Activated naive CD8-positive, alpha-beta T cell treated with anti-CD3 and anti-CD28 coated beads, Interleukin-2, amount 50 U/mL, for 16 hours (primary cell): ENCODE measurements at places on chromosomes 6 and 20.

DNA sequence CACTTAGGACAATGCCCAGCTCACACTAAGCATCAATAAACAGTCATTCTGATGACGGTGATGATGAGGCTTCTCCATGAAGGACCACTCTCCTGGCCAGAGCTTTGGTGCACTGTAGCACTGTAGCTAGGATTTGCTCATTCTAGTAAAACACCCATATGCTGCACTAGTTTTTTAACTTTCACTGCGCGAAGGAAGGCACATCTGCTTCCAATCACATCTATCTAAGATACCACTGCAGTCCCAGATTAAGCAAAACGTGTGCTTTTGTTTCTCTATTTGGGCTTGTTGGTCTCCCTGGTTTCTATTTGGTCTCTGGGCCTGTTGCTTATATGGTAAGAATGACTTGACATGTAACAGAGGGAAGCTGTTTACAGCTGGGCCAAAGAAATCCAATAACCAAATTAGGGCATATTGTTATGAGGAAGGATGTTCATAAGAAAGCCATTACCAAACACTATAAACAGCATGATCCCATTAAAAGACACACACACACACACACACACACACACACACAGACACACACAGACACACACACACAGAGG, 62.4 kb downstream of the FAM229B start:
- DNase-seq: no peak

DNA sequence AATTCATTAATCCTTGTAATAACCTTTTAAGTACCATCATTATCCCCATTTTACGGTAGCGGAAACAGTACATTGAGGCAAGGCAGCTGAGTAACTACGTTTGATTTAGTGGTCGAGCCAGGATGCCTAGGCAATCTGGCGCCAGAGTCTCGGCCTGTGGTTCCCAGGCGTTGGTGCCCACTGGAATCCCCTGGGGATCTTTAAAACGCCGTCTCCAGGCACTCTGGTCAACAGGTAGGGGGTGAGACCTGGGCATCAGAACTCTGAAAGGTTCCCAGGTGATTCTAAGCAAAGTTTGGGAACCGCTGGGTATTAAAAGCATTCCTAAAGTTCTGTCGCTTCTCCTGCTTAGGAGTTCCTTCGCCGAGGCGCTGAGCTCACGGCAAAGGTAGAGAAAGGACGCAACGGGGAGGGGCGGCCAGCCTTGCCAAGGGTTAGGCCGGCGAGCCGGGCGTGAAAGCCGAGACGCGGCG, 939 bp downstream of the DTNBP1 start:
- DNase-seq: no peak

DNA sequence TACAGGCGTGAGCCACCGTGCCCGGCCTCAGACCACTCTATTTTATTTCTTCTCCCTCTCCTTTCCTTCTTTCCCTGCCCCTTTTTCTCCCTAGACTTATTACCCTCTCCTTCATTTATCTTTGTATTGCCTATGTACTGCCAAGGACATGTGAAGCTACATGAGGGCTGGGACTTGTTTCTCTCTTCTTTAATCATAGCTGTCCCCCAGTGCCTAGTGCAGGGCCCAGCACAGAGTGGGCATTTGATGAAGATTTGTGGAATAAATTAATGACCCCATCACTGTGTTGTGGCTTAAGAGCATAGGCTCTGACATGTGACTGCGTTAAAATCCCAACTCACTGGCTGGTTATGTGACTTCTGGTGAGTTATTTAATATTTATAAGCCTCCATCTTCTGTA, 6.0 kb downstream of the DOK5 start:
- no peak for DNase-seq

GRCh38 chr6:50264995-50265571, 215.4 kb upstream of the DEFB112 start:
- DNase-seq: no peak

DNA sequence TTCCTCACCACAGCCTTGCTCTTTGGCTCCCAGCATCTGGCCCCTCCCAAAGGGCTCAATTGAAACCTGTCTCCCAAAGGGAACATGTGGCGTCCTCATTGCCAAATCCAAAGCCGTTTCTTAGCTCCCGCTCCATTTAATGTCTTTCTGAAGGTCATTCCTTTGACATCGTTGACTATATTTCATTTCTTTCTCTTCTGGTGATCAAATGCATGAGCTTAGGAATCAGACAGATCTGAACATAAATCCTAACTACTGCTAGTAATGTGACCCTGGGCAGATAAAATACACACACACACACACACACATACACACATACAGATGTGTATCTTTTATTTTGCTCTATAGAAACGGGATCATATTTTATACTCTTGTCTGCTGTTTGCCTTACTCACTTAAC, 964.7 kb upstream of the FLRT3 start:
- no peak for DNase-seq

- DNase-seq: no peak
Measured at GRCh38 chr6:79040083-79040482, 38.0 kb downstream of the PHIP start.

DNA sequence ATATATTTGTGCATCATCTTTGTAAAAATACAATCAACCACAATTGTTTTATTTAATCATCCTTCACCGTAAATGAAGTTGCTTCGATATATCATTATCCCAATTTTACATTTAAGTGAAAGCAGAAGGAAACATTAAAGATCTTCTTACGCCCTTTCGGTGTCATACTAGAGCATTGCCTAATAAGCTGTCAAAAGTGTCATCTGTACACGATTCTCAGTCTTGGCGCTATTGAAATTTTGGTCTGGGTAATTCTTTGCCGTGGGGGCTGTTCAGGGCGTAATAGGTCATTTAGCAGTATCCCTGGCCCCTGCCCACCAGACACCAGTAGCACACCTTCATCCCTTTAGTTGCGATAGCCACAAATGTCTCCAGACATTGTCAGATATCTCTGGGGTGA, 40.4 kb upstream of the TMEM170B start:
- no peak for DNase-seq

DNA sequence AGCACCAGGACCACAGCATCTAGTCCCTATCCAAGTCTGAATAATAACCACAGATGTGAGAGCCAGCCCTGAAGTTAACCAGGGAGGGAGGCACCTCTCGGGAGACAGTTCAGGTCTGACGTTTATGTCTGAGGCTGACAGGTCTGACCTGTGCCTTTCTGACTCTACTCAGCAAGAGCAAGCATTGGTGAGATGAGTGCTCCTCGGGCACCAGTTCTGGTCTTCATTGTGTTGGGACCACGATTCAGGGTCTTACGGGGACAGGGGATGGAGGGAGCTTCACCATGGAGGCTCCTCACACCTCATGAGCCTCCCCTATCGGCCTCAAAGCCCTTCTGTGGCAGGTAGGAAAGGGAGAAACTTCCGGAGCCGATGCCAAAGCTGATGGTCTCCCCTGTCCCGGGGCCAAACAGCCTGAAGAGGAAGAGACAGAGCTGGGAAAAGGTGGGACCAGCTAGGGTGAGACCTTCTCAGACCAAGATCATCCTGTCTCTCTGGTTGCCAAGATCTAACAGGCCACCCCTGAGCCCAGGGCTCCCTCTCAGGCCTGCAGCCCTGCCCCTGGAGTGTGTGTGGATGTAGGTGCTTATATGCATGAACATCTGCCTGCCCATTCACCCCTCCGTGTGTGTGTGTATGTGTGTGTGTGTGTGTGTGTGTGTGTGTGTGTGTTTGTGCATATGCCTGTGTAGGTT, 170.5 kb downstream of the VEGFA start:
- no peak for DNase-seq

GRCh38 chr6:139172151-139172550, 37.3 kb downstream of the HECA start:
- no peak for DNase-seq

DNA sequence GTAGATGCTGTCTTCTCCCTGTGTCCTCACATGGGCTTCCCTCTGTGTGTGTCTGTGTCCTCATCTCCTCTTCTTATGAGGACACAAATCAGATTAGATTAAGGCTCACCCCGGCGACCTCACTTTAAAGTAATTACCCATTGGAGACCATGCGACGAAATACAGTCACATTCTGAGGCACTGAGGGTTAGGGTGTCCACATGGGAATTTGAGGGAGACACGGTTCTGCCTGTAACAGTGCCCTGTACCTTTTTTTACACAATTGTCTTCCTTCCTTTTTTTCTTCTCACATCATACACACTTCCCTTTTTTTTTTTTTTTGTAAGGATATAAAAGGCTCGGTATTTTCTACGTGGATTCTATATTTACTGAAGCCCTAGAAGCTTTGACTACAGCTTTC, 48.9 kb downstream of the DEK start:
- DNase-seq: no peak

DNA sequence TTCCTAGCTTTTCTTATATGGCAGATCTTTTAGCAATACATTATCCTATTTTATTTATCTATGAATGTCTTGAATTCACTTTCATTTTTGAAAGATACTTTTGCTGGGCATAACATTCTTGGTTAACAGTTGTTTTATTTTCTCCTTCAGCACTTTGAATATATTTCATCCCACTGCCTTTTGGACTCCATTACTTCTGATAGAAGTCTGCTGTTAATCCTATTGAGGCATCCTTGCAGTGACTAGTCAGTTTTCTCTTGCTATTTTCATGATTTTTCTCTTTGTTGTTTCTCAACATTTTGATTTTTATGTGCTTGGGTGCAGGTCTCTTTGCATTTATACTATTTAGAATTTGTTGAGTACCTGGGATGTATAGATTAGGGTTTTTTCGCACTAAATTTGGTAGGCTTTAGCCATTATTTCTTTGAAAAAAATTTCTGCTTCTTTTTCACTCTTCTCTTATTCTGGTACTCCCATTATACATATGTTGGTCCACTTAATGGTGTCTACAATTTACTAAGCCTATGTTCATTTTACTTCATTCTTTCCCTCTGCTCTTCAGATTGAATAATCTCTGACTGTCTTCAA, 53.2 kb downstream of the PHACTR3 start:
- no peak for DNase-seq

GRCh38 chr6:6287415-6287814, 33.0 kb downstream of the F13A1 start:
- DNase-seq: no peak

DNA sequence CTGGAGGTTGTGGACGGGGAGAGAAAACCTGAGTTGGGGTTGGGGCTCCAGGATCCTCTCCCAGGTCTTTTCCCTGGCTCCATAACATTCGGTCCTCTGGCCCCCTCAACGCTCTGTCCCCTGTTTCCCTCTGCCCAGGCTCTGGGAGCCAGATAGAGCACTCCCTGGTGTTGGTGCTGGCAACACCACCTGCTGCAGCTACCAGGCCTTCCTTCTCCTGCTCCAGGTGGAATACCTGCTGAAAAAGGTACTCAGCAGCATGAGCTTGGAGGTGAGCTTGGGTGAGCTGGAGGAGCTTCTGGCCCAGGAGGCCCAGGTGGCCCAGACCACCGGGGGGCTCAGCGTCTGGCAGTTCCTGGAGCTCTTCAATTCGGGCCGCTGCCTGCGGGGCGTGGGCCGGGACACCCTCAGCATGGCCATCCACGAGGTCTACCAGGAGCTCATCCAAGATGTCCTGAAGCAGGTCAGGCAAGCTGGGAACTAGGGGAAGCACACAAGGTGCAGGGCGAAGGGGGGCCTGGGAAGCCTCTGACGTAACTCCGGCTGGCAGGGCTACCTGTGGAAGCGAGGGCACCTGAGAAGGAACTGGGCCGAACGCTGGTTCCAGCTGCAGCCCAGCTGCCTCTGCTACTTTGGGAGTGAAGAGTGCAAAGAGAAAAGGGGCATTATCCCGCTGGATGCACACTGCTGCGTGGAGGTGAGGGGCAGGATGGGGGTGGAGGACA, 14.6 kb downstream of the DEF6 start:
- DNase-seq: no peak

DNA sequence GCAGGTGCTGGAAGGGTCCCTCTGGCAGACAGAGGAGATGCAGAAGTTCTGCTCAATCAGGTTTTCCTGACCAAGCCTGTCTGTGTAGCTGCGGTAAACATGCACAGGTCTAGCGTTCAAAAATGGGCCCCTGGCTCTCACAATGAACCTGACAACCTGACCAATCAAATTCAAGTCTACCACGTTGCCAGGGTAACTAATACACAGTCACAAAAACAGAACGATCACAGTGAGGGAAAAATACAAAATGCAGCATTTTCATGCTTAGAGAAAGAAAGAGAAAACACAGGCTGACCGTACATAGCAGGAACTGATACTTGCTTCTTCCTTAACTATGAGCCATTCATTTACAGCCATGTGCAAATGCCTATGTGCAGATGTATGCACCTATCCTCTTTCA, 353.1 kb upstream of the TSHZ2 start:
- no peak for DNase-seq

GRCh38 chr6:156809034-156809433, 31.9 kb downstream of the ARID1B start:
- DNase-seq: no peak

- DNase-seq: no peak
Measured at GRCh38 chr20:49539481-49540231, 28.3 kb downstream of the PTGIS start.

DNA sequence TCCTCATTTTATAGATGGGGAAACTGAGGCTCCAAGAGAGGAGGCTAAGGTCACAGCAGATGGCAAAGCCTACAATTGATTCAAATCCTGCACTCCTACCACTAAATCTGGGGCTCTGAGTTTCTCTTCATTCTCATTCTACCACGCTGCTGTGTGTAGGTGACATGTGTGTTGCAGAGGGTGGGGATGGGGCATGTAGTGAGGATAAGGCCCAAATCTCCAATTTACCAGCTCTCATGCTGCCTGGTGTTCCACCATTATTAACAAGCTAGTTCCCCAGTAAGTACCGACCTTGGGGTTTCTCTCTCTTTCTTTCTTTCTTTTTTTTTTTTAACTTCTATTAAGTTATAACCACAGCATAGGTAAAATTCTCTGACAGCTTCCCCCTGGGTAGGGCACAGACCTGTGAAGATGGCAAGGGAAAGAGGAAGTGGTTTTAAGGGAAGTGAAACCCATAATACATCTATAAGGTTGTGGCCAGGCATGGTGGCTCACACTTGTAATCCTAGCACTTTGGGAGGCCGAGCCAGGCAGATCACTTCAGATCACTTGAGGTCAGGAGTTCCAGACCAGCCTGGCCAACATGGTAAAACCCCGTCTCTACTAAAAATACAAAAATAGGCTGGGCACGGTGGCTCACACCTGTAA, 13.0 kb upstream of the MATN4 start:
- no peak for DNase-seq

GRCh38 chr6:47034926-47035325, 7.2 kb downstream of the ADGRF1 start:
- no peak for DNase-seq

- no peak for DNase-seq
Measured at GRCh38 chr6:151096691-151097606, 142.8 kb upstream of the AKAP12 start.

DNA sequence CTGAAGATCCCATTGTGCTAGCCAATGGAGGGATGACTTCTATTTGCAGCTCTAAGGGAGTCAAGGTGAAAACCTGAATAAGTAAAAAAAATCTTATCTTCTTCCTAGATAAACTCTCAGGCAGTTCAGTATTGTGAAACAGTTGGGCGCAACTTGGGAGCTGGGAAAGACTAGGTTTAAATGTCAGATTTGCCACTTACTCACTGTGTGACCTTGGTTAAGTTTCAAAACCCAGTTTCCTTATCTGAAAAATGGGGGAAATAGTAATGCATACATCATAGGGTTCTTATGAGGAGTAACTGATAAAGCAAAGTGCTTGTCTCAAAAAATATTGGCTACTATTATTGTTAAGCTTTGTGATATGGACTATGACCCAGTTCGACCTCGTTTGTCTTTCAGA, 88.8 kb downstream of the CD83 start:
- DNase-seq: no peak

- DNase-seq: no peak
Measured at GRCh38 chr6:47103931-47104330, 61.8 kb upstream of the ADGRF1 start.
